Hepatocyte (in vitro differentiated cells): ENCODE measurements at places on chromosomes 7 and 10. TPM values are rescaled to one million over a fixed set of nuclear protein-coding genes. Genes with fewer than 3 reads are reported as not detected.

Gene SP8
- total RNA-seq, result 0.12 and 1.0 TPM in 2 replicates

Gene LRRC61
- 23.4 and 24.0 TPM in 2 replicates for total RNA-seq

Gene CNPY1
- not detected in 2 replicates for total RNA-seq

Gene NME8
- not detected in 2 replicates for total RNA-seq

Gene NACAD
- total RNA-seq, result 1.2 and 1.4 TPM in 2 replicates

- DNase-seq, result no peak
Measured at GRCh38 chr10:24091256-24091655, 117.7 kb upstream of the KIAA1217 start.

DNA sequence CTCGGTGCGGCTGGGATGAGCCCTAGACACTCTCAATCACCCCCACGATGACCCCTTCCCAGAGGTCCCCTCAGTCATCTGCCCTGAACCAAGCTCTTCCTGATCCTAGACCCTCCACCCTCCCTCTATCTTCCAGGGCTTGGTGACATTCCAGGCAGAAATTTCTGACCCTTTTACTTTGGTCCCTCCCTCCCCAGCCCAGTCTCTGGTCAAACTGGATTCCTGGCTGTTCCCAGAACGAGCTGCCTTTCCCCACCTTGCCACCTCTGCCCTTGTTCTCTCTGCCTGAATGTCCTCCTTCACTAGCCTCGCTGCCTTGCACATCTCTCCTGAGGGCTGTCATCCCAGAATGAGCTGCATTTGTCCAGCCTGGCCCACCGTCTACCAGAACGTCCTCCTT, 1.3 kb upstream of the CLDN4 start:
- no peak for DNase-seq

- peak; percentile 18 for DNase-seq
Measured at GRCh38 chr10:178208-178607, 43.0 kb downstream of the ZMYND11 start.

DNA sequence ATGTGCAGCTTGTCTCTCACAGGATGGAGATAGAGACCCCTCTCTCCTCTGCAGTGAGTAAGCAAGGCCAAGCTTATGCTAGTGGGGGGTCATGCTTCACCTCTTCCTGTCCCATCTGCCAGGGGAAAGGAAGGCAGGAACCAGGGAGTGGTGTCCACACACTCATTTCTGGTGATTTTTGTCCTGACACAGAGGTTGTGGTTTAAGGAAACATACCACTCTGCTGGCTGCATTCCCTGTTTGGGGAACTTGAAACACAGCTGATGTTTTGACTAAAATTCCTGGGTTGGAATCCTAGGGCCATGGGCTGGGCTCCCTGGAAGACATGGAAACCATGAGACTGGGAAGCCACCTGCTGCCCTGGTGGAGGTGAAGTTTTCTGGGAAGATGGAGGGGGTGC, 21.4 kb downstream of the C10orf120 start:
- no peak for DNase-seq

- no peak for DNase-seq
Measured at GRCh38 chr7:129649128-129649690, 37.7 kb downstream of the NRF1 start.

DNA sequence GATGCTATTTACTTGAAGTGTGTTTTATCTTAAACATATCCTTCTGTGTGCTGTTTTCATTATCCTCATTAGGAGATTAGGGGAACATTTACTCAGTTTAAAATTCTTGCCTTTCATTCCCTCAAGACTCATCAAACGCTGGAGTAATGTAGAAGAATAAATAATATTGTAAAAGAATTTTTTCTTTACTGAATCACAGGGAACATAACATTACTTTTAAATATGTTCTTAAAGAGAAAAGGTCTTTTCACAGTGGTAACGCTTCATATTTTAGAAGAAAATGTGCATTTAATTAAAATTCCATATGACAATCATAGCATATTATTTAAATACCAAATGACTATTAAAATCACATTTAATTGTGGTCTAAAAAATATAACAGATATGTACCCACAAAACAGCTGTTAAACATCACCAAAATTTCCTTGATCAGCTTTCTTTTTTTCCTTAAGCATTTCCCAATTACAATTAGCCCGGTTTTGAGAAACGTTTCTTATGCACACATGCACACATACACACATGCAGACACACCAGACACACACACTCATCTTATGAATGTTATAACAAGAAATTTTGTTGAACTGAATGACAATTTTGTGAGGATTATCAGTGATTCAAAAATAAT, 102.0 kb upstream of the GLI3 start:
- no peak for DNase-seq

- no peak for DNase-seq
Measured at GRCh38 chr7:18401757-18402156, 93.8 kb upstream of the HDAC9 start.

DNA sequence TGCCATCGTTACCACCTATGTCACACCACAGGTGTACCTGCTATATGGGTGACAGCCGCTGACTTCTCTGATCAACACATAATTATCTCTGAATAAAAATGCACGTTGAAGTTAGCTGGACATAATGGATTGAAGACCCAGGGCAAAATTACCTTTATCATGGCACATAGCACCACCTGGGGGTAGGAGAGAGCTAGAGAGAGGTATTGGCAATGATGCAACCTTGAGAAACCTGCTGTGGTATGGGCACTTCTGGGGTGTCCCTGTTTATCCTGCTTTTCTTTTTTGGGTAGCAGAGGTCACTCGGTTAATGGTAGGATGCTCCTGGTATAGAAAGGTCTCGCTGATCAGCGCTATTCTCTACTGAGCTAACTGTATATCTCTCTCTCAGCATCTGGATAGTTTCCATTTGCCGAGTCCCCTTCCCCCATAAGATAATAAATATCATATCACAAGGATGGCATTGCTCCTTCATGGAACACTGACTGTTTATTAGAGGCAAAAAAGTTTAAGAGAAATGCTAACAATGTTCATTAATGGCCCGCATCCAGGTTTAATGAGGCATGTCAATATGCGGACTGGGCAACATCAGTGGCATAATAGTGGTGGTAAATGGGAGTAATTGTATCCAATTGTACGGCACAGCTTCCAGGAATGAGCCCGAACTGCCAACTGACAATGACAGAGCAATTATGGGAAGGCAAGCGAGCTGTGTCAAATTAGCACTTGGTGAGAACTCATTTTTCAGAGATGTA, 323.1 kb downstream of the TFEC start:
- DNase-seq, result peak; percentile 28

DNA sequence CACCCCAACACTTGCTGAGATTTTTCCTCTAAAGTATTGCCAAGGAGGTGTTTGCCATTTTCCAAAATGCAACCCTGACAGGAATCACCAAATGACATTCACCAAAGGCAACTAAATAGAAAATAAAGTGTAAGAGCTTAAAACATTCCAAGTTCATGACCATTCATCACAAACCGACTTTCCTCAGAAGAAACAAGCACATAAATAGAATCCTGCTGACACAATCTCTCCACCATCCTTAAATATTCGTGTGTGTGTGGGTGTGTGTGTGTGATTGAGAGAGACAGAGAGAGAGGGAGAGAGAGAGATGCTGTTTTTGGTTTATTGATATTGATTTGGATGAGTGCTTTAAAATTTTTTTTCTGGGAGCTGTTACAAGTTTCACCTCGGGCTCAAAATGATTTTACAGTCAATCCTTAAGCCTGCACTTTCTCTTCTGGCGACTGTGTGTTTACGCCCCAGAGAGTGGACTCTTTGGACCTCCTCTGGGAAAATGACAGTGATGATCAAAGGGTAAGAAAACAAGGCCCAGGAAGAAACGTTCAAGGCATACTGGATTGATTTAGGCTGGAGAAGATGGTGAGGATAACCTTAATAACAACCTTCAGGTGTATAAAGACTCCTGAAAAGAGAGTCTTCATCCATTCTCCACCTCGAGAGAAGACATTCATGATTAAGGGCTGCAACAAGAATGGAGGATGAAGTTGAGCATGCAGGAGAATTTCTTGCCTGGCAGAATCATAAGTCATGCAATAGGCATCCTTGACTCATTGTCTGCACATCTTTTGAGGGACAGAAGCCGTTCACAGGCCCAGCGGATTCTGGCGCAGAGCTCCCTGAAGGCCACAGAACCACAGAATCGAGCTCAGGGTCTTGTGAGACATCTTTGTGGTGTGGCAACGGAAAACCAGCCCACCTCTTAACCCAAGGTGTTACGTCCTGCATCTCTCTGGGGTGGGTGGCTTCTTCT, 104.4 kb upstream of the FGFR2 start:
- DNase-seq, result no peak

DNA sequence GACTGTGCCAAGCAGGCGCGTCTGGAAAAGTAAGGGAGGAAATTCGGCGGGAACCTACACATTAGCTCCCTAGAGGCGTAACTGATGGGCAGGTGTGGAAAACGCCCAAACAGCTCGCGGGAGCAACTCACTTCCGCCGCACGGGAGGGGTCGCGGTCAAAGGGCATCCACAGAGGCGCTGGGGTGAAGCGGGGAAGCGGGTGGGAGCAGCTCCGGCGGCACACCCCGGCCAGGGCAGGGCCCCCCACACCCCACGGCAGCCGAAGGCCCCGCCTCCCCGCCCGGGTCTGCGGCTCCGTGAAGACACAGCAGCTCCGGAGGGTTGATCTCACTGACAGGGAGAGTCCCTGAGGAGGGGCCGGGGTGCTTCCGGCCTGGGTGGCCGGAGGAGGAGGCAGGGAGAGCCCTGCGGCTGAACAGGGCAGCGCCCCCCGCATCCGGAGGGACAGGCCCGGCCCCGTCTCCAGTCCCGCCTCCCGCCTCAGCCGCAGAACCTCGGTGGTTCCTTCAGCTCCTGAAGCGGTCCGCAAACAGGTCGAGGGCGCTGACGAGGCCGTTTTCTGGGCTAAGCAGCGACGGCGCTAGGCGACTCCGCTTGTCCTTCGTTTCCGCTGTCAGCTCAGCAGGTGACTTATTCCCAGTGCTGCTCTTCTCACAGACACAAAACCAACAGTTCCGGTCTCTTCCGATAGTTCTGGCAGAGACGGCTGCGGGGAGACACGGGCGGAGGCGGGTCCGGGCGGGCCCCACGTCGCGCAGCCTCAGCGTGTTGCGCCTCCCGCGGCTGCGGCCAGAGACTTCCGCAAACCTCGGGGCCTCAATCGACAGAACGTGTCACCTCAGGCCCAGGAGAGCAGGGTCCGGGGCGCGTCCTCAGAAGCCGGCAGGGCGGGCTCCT, 276.1 kb downstream of the DNAJB6 start:
- peak; percentile 34 for DNase-seq

DNA sequence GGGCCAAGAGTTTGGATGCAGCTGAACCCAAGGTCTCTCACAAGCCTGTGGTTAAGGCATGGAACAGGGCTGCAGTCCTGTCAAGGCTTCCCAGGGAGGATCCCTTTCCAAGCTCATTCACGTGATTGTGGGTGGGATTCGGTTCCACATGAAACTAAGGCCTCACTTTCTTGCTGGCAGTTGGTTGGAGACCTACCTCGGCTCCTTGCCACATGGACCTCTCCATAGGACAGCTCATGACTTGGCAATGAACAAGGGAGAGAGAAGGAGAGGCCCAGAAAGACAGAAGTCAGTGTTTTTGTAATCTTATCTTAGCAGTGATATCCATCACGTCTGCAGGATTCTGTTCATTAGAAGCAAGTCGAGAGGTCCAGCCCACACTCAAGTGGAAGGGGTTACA, 583.8 kb downstream of the LRMDA start:
- DNase-seq, result no peak

- DNase-seq, result no peak
Measured at GRCh38 chr7:137480401-137480800, 136.9 kb upstream of the PTN start.

DNA sequence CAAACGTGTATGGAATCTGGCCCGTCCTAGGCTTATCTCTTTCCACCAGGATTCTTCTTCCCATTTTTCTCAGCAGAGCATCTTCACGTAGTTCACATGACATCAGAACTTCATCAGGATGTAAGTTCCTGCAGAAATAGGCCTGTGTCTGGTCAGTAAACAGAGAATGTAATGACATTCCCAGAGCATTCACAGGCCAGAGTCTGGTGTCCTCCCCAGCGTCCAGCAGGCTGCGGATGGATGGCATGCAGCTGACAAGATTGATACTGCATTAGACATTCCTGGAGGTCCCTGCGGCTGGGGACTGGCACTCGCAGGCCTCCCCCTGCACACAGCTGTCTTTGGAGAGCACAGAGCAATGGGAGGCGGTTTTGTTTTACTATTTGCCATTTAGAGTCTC, 28.7 kb downstream of the MGMT start:
- DNase-seq, result no peak

GRCh38 chr7:143259765-143260164, 3.5 kb upstream of the GSTK1 start:
- DNase-seq, result peak; percentile 47

DNA sequence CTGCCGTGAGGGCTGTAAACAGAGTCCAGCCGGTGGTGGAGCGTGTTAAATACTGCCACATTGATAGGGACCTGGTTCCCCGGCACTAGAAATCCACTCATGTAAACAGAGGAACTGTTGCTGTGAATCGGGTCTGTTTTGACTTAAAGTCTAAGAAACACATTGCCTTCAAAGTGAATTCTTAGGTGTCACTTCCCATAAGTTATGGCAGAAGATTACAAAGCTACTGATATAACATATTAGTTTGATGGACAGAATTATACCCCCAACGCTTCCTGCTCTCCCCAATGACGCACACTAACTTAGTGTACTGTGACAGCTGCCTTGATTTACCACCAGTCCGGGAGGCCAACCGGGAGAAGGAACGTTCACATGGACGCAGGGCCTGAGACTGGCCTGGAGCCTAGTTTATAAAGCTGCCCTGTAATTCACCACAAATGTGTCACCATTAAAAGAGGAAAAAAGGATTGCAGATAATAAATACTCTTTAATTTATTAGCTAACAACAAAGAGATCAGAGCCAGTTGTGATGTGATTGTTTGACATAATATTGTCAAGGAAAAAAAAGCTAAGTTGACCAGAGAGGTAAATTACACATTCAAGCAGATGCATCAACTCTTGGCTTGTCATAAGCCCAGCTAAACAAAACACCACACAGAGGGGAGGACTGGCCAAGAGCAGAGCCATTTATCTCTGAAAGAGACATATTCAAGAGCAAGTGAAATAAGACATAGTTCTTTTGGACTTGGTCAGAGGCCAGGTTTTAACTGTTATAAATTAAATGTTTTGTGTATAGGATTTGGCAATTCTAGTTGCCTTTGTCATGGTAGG, 820.6 kb downstream of the LRMDA start:
- peak; percentile 81 for DNase-seq
